ENCODE measurements at places on chromosomes 7 and 10.
A peak's percentile ranks its signal among the peaks of the same experiment; 100 is the strongest.

- no peaks in the 10 kb centered on the region for H3K36me3 ChIP-seq
- H3K4me3 ChIP-seq = no peak overlapping the region
- H3K27me3 ChIP-seq = no peaks in the 10 kb centered on the region
- H3K4me1 ChIP-seq = peaks cover 18% of the 10 kb centered on the region
- no peak for DNase-seq
- H3K27ac ChIP-seq = peak overlapping the region; percentile 29
Observed at GRCh38 chr10:113491967-113492565, 60.8 kb upstream of the HABP2 start.

- peaks cover 8% of the 10 kb centered on the region for H3K4me1 ChIP-seq
- H3K27me3 ChIP-seq = no peaks in the 10 kb centered on the region
- no peak overlapping the region for H3K27ac ChIP-seq
- H3K36me3 ChIP-seq = no peaks in the 10 kb centered on the region
- DNase-seq = no peak
- no peak overlapping the region for H3K4me3 ChIP-seq
Observed at GRCh38 chr7:81676813-81677212, 93.0 kb downstream of the HGF start.

GRCh38 chr7:75738975-75739795, 444 bp upstream of the HIP1 start:
- no peaks in the 10 kb centered on the region for H3K36me3 ChIP-seq
- peak overlapping the region; percentile 98 for H3K4me3 ChIP-seq
- no peaks in the 10 kb centered on the region for H3K27me3 ChIP-seq
- H3K4me1 ChIP-seq = peaks cover 41% of the 10 kb centered on the region
- H3K27ac ChIP-seq = peak overlapping the region; percentile 95
- peak; percentile 100 for DNase-seq

DNA sequence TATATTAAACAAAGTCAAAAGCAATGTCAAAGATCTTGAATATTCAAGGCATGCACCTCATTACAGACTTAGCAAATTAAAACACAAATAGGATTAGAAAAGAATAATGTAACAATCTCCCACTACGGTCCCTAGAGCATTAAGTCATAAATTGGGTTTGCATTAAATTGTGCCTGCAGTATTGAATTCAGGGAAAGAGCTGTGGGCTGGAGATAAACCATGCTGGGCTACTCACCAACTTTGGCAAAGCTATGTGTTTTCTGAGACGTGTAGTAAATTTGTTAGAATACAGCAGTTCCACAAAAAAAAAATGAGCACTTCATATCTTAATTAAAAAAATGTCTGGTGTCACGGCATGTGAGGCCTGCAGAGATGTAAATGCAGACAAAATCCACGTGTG, 241.6 kb downstream of the SNX10 start:
- H3K4me1 ChIP-seq = no peaks in the 10 kb centered on the region
- no peaks in the 10 kb centered on the region for H3K27me3 ChIP-seq
- H3K36me3 ChIP-seq = no peaks in the 10 kb centered on the region

- peak; percentile 92 for DNase-seq
- no peaks in the 10 kb centered on the region for H3K36me3 ChIP-seq
- peak within 1 kb of the TSS; percentile 11 for H3K4me3 ChIP-seq
- H3K27me3 ChIP-seq = no peaks in the 10 kb centered on the region
- no peaks in the 10 kb centered on the region for H3K4me1 ChIP-seq
- H3K27ac ChIP-seq = peak within 1 kb of the TSS; percentile 40
Observed at GRCh38 chr10:72954596-72955554, at the start of gene PLA2G12B. TSS of gene PLA2G12B (minus strand) at chr10:72954806. CDS start at chr10:72954685, 121 bp downstream.

GRCh38 chr10:123642293-123642692, 23.9 kb upstream of the GPR26 start:
- no peaks in the 10 kb centered on the region for H3K27me3 ChIP-seq
- no peak overlapping the region for H3K27ac ChIP-seq
- H3K4me3 ChIP-seq = no peak overlapping the region

All from upper lobe of left lung (tissue), 6 donors.